T-helper 17 cell (primary cell): ENCODE measurements at places on chromosomes 5 and 9.

GRCh38 chr5:36073595-36074216 lies 7.0 kb upstream of the UGT3A2 start:
- no peak for DNase-seq

DNA sequence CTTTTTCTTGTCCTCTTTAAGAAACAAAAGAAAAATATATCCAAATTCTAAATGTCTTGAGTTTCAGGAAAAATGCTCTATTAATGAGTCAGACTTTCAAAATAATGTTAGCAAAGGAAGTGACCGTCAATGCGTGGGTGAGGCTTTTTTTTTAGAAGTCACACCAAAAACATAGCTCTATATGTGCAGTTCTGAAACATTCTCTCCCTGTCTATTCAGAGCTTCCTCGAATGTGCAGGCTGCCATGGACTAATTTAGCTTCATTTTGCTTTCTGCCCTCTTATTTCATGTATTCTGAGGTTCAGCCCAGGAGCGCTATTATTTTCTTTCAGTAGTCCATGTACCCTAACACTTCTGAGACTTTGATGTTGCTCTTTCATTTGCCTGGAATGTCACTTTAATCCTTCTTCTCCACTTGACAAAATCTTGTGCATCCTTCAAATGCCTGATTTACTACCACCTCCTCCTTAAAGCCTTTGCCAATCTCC lies 72.5 kb upstream of the RASA1 start:
- no peak for DNase-seq

DNA sequence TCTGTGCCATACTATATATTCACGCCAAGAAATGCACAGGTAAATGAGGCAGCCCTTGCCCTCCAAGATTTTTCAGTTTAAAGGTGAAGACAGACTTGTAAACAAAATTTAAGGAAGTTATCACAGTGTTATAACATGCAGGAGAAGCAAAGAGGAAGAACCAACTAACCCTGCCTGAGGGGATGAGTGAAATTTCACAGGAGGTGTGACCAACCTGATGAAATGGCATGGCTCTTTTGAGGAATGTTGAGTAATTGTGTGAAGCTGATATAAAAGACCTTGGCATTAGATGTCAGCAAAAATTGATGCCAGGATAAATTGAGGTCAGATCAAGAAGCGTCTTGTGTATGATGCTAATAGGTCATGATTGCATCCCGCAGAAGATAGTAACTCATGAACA lies 86.5 kb downstream of the HCN1 start:
- DNase-seq: no peak

GRCh38 chr5:167912941-167913665 lies 378.3 kb upstream of the WWC1 start:
- no peak for DNase-seq

- DNase-seq: no peak
Observed at GRCh38 chr9:126390923-126391322, 64.3 kb downstream of the MVB12B start.

- DNase-seq: no peak
Observed at GRCh38 chr5:101991486-101991885, 304.6 kb downstream of the SLCO4C1 start.

GRCh38 chr9:83339435-83339834 lies 198.8 kb downstream of the FRMD3 start:
- no peak for DNase-seq

DNA sequence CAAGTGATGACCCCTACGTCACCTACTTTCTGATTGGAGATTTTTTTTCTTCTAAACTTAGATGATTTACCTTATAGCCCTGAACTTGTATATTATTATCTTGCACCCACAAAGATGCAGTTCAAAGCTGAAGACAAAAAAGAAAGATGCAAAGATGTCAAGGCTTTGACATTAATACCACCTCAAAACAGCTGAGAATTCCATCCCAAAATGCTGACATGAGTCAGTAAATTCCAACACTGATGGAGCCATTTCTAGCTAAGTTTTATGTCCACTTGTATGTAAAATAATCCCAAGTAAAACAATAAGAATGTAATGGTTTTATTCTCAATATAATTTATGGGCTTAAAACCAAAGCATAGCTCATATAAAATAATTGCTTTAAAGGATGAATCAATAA lies 91.5 kb upstream of the CDH9 start:
- DNase-seq: no peak

DNA sequence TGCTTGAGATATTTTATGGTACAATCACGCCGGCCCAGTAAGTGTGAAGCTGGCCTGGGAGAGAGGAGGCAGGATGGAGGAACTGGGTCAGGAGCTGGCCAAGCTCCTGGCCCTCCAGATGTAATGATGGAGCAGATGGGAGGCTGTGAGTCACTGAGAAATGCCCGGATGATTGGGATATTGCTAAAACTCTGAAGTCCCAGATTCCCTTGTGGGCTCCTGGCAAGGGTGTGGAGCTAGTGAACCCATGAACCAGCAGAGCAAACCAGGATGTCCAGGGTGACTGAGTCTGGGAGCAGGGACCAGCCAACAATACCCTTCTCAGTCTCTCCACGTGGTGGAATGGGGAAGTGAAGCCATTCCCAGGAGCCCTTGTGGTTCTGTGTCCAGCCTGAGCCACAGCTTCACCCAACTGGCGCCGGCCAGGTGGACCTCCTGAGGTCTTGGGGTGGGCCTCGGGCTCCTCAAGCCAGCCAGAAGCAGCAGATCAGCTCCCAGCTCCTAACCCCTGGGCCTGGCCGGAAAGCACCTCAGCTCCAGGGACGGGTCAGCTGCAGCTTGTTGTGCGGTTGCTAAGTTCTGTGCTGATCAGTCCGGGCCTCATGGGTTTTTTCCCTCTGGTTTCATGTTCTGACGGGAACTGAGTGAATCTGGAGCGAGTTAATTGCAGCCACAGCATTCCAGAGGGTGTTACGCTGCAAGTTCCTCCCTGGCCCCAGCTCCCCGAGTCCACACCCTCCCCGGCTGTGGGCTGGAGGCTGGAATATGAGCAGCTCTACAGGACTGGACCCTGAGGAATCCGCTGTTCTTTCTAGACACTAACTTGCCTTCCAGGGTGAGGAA lies 37.6 kb downstream of the DUSP1 start:
- no peak for DNase-seq

GRCh38 chr5:160023908-160024630 lies 15.1 kb downstream of the TTC1 start:
- no peak for DNase-seq

- DNase-seq: no peak
Observed at GRCh38 chr9:121279776-121280388, 11.9 kb downstream of the GSN start.

GRCh38 chr5:142644127-142644526 lies 41.8 kb downstream of the FGF1 start:
- no peak for DNase-seq

- DNase-seq: no peak
Observed at GRCh38 chr5:150156027-150156368, 353 bp upstream of the PDGFRB start.

- DNase-seq: no peak
Observed at GRCh38 chr9:82489201-82489821, 500.7 kb downstream of the SPATA31D1 start.

DNA sequence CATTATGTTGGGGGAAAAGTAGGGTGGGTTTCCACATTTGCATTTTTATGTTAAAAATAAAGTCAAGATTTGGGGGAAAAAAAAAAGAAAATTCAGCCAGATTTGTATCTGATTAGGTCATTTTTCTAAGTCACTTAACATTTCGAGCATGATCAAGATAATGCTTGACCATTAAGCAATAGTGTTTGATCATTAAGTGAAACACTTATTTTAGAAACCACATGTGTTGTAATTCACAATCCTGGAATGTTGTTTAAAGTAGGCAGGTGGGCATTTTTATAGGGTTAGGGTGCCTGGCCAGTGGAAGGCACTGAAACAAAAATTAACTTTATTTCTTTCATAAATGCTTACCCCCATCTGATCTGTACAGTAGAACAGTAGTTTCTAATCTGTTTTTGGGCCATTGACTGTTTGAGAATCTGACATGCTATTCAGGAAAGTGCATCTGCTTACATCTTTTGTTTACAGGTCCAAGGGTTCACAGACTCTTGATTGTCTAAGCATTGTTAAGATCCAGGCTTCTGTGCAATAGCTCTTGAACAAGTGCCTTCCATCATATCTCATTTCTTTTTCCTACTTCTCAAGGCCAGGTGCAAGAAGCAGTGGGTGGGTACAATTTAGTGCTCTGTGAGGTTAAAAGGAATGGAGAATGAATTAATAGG lies 9.1 kb downstream of the ZCCHC9 start:
- no peak for DNase-seq

DNA sequence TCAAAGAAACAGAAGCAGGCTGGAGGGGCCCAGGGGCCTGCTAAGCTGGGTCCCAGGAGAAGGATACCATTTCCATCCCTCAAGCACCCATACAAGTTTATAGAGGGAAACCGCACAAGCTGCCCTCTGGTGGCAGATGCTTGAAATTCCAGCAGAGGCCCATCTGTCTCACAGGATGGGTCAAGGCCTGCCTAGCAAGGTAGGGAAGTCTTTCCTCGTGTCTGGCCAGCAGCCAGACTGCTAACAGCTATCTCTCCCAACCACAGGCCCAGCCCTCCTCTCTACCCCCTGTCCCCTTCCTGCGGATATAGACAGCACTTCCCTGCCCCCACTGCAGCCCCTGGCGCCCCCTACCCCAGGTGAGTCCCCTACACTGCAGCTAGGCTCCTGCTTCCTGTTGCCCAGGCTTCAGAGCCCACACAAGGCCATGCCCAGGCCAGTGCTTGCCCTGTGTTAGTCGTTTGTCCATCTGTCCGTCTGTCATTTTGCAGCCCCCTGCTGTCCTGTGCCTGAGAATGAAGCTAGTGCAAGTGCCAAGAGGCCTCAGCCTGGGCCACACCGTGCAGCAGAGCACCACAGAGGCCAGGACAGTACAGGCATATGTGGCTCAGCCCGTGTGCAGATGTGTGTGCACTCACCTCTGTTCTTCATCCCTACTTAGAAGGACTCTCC lies 26.2 kb downstream of the TCF7 start:
- peak; percentile 51 for DNase-seq

DNA sequence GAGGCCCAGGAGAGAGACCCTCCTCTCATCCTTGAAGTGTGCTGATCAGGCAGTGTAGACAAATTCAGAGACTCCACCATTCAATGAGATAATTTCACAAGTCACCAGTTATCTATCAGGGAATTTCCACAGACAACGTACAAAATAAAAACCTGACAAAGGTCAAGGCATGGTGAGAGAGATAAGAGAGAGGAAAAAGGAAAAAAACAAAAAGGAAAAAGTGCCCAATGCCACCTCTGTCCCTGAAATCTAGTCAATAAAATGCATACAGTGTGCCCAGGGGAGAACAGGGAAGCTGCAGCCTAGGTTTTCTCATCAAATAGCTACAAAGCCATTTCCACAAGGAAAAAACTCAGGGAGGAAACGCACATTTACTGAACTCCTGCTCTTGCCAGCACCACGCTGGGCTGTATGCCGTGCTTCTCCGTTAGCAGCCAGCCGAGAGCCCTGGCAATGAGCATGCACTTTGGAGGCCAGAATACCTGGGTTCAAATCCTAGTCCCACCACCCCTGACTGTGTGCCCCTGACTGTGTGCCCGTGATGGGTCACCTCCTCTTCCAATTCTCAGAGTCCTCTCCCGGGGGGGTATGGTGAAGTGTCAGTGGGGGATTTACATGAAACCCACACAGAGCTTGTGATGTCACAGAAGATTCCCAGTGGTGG lies 11.6 kb downstream of the WHRN start:
- no peak for DNase-seq

DNA sequence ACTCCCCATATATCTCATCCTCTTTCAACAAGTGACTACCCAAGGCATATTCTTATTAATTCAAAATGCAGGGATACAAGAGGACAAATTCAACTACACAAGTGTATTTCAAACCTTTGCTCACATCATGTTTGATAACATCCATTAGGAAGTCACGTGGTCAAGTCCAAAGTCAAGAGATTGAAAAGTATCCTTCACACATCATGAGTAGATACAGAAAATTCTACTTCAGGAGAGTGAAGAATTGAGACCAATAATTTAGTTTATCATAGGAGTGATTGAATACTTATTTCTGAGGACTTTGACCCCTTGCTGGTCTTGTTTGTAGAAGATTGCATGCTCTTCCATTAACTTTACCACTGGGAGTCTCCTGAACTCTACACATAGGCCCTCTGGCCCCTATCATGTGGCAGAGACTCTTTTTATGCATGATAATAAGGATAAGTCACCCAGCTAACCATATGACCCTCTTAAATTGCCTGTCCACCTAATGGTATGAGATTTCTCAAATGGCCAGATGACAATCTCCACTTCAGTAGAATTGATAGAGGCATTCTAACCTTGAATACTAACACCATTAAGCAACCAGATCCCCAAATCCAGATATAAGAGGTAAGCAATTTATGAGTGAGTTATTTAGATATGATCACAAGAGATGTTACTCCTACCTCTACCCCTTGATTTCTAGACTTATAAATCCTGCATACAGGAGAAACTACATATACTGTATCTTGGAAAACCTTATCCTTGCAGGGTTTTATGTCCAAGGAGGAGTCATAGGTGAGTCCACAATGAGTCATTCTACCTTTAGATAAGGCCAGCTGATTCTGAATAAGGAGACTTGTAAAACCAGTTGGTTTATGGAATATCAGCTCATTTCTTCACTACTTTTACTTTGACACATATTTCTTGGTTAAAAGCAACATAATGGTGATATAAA lies 26.6 kb upstream of the SLC46A2 start:
- no peak for DNase-seq

DNA sequence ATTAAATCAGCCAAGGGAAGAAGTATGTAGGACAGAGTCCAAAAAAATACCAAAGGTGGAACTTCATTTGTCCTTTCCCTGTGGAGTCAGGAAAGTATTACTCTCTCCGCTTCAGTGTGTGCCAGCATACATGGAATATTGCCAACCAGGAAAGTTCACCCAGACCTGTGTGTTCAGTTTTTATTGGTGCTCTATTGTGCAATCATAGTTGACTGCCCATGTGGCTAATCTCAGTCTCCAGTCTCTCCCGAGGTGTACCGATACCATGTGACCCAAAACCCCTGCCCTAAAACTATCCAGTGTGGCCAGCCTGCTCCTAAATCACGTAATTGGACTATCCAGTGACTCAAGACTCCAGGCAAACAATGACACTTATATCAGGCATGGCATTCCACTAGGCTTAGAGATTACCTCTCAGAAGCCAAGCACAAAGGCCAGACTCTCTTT lies 38.8 kb downstream of the NFX1 start:
- DNase-seq: no peak

GRCh38 chr5:25481463-25481862 lies 836.7 kb upstream of the CDH10 start:
- no peak for DNase-seq

GRCh38 chr9:133959171-133959570 lies 33.0 kb downstream of the VAV2 start:
- DNase-seq: no peak

DNA sequence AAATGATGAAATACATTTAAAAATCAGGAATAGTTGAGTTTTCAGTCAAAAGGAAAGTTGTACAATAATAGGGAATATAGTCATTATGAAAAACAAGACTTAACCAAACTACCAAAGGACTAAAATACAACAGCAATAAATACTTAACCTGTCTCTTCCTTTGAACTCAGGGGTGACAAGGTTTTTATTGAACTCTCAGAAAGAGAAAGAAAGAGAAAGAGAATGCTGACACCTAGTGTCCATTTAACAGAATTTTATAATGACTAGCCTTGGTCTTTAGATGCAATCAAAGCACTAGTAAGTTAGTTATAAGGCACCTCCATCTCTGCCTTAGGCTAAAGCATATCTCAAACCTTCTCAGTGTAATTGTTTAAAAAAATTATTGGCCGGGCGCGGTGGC lies 47.5 kb downstream of the UIMC1 start:
- DNase-seq: no peak

GRCh38 chr5:31485376-31486207 lies 46.3 kb downstream of the DROSHA start:
- DNase-seq: no peak
